ENCODE measurements at places on chromosomes 3 and 15. TPM values are rescaled to one million over a fixed set of nuclear protein-coding genes. Genes with fewer than 3 reads are reported as not detected.

Gene WNT5A
- polyA plus RNA-seq: 0.55 TPM

DNA sequence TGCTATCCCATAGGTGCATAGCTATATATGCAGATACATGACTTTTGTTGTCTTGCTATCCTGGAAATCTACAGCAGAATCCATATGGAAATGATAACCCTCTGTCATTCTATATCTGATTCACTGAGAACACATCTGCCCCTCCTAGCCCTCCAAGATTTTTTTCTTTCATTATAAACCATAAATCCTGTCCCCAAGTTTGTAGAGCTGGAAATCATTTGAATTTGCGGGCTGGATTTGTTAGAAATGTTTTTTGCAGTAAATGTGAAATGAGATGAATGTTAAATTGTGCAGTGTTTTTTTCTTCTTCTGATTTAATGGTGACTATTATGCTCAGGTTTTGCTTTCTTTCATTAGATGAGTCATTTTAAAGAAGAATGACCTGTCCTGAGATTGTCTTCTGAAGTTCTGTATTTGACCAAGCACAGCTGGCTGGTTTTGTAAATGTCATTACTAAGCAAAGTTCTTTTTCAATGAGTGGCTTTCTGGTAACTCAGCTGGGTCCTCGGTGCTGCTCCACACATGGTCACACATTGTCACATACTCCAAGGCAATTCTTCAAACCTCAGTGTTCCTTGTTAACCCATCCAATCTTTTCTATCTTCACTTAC, 25.3 kb upstream of the ABHD17C start:
- DNase-seq: no peak

Gene GLDN
- not detected for polyA plus RNA-seq

Gene TGM4
- not detected for polyA plus RNA-seq

GRCh38 chr15:33150431-33150941, 44.0 kb downstream of the FMN1 start:
- DNase-seq: no peak

Gene TMEM266
- polyA plus RNA-seq: not detected

DNA sequence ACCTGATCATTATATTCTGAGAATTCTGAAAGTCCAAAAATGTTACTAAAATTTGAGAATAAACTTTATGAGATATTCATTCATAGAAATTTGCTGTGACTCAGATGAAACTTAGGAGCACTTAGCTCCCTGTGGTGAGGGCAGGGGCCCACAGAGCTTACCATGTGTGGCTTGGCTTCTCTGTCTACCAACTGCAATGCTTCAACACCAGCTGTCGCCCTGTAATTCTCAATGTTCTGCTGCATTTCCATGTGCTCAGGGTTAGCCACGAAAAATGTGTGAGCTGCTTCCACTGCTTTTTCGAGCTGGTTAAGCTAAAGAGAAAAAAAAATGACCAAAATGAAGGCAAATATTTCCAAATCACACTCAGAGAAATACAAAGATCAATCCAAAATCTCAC, 125.6 kb downstream of the P3H2 start:
- DNase-seq: no peak
